CD8-positive, alpha-beta memory T cell (primary cell): ENCODE measurements at places on chromosomes 5 and 9. TPM values are rescaled to one million over a fixed set of nuclear protein-coding genes. Genes with fewer than 3 reads are reported as not detected.

The CCDC183 gene
- total RNA-seq: 0.73 TPM

The ADRA1B gene
- not detected for total RNA-seq

The SPATA31E1 gene
- not detected for total RNA-seq

The TAF11L5 gene
- total RNA-seq: not detected

The PTGES gene
- not detected for total RNA-seq

The SH3RF2 gene
- total RNA-seq: 0.09 TPM

The SLC25A48 gene
- not detected for total RNA-seq

The SLC36A2 gene
- total RNA-seq: not detected

The TEK gene
- total RNA-seq: not detected

The CER1 gene
- not detected for total RNA-seq

The SELENOP gene
- 1.2 TPM for total RNA-seq

The FKTN gene
- total RNA-seq: 17.4 TPM

The PCDHA5 gene
- total RNA-seq: not detected

The TRIM52 gene
- 17.1 TPM for total RNA-seq

The WNT8A gene
- total RNA-seq: not detected

The C1QTNF2 gene
- not detected for total RNA-seq

The UGT3A2 gene
- total RNA-seq: not detected

The ZNF367 gene
- 51.9 TPM for total RNA-seq

The GFI1B gene
- not detected for total RNA-seq

The DAPK1 gene
- 4.3 TPM for total RNA-seq

The CATSPER3 gene
- 0.29 TPM for total RNA-seq

The GARIN3 gene
- total RNA-seq: 0.50 TPM

The ZDHHC11 gene
- 7.2 TPM for total RNA-seq

The PHPT1 gene
- 108 TPM for total RNA-seq

The GHR gene
- not detected for total RNA-seq

The MCC gene
- total RNA-seq: 4.2 TPM

The TCOF1 gene
- total RNA-seq: 116 TPM

The PJA2 gene
- 37.5 TPM for total RNA-seq

The TRPM6 gene
- total RNA-seq: not detected

The SV2C gene
- not detected for total RNA-seq

The LSM11 gene
- 7.9 TPM for total RNA-seq

The OTP gene
- not detected for total RNA-seq

The PRR16 gene
- not detected for total RNA-seq

The CDC25C gene
- total RNA-seq: 4.3 TPM

The PCDHGA3 gene
- total RNA-seq: not detected

The SYK gene
- total RNA-seq: 0.55 TPM

The ALDH1A1 gene
- total RNA-seq: 0.62 TPM

The PRELID2 gene
- total RNA-seq: 1.2 TPM

The FOXD4L4 gene
- 0.15 TPM for total RNA-seq

The PARP8 gene
- 58.4 TPM for total RNA-seq

The TEX48 gene
- total RNA-seq: 0.46 TPM

The MUSK gene
- not detected for total RNA-seq

The STPG3 gene
- 0.27 TPM for total RNA-seq

The IFNA2 gene
- not detected for total RNA-seq

The RNF183 gene
- total RNA-seq: not detected

The SLC2A6 gene
- 15.5 TPM for total RNA-seq
